HCEC 1CT (cell line): ENCODE measurements at places on chromosomes 1 and 21.
A peak's percentile ranks its signal among the peaks of the same experiment; 100 is the strongest.

GRCh38 chr1:242455052-242455361, 69.5 kb downstream of the PLD5 start:
- no peak for DNase-seq

GRCh38 chr1:1170215-1171091, 3.2 kb upstream of the TTLL10 start:
- DNase-seq: no peak

- DNase-seq: no peak
These were observed 32.8 kb downstream of the LRRC8B start for GRCh38 chr1:89557445-89557825.

DNA sequence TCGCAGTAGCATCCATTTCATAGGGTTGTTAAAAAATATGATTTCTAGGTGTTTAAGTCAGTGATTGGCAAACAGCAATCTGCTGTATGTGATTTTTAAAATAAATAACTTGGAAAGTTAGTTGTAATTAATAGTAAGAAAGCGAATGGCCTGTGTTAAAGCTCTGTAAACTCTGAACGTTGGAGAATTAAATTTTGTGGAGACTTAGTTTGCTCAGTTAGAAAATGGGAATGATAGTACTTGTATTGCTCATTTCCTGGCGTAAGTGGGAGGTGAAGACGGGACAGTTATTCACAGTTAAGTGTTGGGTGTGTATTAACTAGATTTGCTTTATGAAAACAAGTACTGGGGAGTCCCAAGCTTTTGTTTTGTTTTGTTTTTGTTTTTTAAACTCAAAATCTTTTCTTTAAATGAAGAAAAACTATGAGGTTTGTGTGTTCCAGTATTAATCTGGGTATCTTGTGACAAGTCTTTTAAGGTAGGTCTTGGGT, 995 bp downstream of the CACYBP start:
- peak; percentile 30 for DNase-seq

DNA sequence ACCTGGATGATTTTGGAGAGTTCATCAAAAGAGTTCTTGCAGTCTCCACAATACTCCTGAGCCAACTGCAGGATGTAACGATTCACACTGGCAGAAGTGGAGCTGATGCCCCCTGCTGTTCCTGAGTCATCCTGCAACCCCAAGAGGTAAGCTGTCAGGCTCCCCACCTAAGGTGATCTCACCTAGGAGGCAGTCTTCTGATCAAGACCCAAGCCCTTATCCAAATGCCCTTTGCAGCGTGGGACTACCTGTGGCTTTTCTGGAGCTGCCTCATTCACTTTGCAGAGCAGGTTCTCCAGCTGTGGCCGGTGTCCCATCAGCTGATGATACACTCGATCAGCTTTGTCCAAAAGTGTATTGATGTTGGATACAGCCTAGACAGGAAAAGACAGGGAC, 96.4 kb downstream of the UBR4 start:
- peak; percentile 21 for DNase-seq

GRCh38 chr1:191674626-191675179, 483.6 kb upstream of the RGS18 start:
- DNase-seq: no peak

- peak; percentile 55 for DNase-seq
These were observed 7.6 kb downstream of the TTF2 start for GRCh38 chr1:117067533-117068370.

DNA sequence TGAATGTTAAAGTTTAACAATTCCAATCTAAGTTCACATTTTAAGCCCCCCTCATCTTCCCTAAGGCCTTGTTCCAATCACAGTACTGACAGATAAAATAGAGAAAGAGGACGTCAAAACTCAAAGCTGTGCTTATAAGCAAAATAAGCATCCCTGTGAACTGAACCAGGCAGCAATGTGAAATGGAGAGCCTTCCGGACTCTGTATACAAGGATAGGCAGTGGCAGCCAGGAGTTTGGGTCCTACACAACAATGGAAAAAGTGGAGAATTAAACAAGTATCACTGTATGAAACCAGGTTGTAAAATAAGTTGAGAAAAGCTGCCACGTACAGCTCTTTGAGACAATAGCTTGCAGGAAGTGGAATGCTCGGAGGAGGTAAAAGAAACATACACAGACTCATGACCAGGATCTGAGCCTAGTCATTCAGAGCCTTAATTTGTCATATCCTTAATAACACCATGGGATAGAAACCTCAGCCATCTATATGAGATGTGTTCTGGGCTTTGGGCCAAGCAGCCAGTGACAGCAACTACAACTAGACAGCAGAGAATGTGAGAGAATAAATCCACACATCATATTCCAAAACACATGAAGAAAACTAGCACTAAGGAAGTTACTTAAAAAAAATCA, 55.2 kb upstream of the PALMD start:
- DNase-seq: peak; percentile 86

GRCh38 chr1:204780630-204781029, 90.0 kb upstream of the NFASC start:
- no peak for DNase-seq

DNA sequence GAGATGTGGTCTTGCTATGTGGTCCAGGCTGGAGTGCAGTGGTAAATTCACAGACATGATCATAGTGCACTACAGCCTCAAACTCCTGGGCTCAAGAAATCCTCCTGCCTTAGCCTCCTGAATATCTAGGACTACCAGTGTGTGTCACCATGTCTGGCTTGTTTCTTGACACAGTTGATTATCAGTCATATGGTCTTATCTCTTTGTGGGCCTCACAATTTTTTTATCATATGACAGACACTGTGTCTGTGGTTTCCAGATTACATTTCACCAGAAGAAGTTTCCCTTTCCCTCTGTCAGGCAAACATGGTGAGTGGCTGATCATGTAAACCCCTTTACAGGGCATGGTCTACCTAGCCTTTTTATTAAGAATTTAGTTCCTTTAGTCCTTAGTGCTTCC, 96.1 kb downstream of the HFM1 start:
- DNase-seq: no peak

- no peak for DNase-seq
These were observed 690.4 kb downstream of the USP25 start for GRCh38 chr21:16420031-16420724.

DNA sequence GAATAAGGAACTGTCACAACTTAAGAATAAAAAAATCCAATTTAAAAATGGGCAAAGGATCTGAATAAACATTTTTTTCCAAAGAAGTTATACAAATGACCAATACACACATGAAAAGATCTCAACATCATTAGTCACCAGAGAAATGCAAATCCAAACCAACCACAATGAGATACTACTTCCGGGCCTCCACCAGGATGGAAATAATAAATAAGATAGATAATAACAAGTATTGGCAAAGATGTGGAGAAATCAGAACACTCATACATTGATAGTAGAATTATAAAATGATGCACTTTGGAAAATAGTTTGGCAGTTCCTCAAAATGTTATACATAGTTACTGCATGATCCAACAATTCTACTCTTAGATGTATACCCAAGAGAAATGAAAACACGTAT, 18.7 kb downstream of the ZSWIM5 start:
- DNase-seq: peak; percentile 62

- no peak for DNase-seq
These were observed 981.9 kb upstream of the ADGRL4 start for GRCh38 chr1:79988401-79988800.

DNA sequence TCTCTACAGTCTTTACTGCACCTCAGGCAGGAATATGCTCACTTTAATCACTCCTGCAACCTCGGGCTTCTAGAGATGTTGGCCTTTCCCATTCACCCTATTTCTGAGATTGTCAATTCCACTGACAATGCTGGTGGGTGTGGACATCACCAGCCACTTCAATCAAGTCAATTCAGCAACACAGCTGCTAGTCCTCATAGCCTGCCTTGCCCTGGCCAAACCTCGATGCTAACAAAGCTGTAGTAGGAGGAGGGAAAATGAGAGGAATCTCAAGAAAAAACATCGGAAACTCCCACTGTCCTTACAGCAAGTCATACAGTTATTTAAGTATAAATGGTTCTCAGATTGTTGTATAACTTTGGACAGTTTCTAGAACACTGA, 155.0 kb downstream of the KCNH1 start:
- no peak for DNase-seq

DNA sequence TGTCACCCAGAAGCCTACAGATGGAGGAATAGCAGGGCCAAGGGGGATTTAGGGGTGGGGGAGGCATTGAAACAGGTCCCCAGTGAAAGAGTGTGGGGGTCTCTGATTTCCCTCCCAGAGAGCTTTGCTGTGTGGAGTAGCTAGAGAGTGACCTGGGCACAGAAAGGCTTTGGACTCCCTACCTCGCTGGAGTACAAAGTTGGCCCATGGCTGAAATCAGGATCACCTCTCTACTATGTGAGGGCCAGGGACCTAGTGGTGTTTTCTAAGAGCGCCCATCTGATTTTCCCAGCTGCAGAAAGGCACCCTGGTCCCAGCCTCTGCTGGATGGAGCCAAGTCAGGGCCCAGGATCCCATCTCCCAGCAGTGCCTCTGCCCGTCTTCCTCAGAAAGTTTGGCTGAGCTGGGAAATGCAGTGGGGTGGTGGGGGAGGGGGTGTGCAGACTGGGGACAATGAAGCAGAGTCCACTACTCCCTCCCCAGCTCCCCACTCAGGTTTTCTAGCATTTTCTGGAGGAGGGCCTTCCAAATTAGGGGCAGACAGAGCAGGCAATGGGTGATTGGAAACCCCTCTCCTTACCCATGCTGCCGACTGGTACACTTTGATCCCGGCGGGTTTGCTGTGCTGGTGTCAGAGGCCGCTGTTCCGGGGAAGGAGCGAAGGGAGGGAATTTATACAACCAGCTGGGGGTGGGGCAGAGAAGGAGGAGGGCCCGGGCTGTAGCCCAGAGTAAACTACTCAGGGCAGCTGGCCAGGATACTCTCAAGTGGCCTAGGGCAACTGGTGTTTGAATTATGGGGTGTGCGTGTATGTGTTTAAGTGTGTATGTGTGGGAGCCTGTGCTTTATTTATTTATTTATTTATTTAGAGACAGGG, at the start of gene SELENBP1:
Gene SELENBP1, minus strand, starts transcription at position 648 of the 877 bp plus-strand sequence. Its CDS starts 64 bp downstream, at position 584.
- peak; percentile 72 for DNase-seq

- peak; percentile 68 for DNase-seq
These were observed at the start of gene G0S2 for GRCh38 chr1:209674957-209675564. Gene G0S2, plus strand, starts transcription at chr1:209675412. Its CDS starts 273 bp downstream, at chr1:209675685.

GRCh38 chr1:167798952-167799351, 77.2 kb downstream of the MPZL1 start:
- DNase-seq: no peak

DNA sequence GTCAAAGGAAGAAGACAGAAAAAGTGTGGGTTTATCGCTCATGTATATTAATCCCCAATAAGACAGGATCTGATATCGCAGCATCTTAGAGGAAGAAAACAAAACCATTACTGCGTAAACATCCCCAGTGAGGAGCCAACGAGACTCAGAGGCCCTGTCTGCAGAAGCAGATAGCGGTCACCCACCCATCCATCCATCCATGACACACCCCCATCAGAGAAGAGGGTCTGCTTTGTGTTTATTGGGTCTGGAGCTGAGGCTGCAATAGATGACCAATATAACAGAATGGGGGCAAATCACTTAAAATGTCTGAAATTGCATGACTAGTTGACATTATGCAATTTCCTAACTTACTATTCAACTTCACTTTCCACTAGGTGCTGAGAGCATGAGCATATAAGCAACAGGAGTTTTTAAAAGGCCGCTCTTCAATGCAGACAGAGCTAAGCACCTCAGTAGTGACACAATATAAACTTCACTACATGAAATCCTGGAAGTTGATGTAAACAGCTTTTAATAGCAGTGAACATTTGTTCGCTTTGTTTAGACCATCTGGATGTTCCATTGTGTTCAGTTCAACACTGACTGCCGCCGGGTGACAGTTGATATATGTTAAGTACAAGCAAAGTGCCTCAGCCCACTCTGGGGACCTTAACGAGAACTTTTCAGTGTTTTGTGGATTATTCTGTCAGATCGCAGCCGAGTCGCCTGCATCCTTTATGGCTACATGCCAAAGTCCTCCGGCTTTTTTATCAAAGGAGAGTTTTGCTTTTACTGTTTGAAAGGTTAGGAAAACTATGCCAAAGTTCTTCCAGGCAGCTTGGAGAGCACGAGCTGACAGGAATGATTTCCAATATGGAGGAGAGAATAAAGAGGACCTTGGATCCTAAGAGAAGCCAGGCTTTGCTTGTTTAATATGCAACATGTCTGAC, 167.5 kb downstream of the ZNF281 start:
- DNase-seq: peak; percentile 20

- no peak for DNase-seq
These were observed 337.7 kb downstream of the SIPA1L2 start for GRCh38 chr1:232292239-232292638.

DNA sequence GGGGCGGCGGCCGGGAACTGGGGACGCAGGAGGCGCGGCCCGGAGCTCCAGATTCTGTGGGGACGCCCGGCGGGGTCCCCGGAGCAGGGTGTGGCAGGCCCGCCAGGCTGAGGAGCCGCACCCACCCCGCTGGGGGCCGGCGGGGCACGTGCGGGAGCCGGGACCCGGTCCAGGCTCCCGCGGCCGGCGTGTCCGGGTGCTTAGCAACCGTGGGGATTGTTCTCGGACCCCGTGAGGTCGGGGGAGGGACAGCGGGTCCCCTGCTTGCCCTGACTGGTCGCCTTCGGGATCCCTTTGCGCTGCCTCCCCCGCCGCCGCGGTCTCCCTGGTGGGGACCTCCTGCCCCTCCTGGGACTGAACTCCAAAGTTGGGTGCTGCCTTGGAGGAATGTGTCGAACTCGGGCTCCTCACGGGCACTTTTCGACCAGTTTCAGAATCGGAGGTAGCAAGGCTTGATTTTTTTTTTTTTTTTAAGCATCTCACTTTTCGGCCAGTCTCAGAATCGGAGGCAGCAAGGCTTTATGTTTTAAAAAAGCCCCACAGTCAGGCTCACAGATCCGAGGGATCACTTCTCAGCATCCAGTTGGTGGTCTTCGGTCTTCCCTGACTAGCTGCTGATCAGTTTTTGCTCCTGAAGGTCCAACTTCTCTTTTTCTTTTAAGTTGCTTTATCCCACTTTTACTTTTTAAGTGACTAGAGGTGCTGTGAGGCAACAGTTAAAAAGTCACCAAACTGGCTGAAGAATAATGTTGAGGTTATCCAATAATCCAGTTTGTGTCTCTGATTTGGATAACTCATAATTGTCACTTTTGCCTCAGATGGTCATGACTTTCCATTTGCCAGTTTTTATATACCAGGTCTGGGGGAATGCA, 648 bp downstream of the FAM76A start:
- peak; percentile 29 for DNase-seq

DNA sequence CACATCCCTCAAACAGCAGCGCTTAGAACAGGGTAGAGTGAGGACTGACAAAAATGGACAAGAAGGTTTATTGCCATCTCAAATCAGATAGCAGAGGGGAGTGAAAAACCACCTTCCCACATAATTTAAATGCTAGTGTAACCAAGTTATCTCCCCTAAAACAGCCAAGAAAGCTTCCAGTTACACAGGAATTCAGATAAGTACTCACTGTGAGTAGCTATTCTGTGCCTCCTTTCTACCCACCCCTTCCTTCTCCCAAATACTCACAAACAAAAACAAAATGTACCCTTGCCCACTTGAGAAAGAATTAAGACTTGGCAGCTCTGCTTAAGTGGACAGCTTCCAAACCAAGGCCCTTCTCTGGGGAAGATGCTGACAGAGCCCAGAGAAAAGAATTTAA, 9.1 kb downstream of the OTUD7B start:
- no peak for DNase-seq

DNA sequence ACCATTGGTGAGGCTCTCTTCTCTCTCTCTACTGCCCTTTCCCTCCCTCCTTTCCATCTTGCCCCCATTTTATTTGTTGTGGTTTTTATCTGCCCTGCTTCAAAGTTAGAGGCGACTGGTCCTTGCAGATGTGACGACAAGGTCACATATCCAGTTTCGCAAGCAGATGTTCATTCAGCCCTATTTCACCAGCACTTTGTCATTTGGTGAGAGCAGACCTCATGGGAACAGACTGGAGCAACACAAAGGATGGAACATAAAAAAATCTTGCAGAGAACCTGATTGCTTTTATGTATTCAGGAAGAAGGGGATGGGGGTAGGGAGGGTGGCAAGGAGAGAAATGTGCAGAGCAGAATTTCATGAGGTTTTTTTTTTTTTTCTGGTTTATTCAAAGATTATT, 84.3 kb downstream of the ELAVL4 start:
- no peak for DNase-seq
